Stomach (tissue), 19 donors: ENCODE measurements at places on chromosomes 12 and 14. TPM values are rescaled to one million over a fixed set of nuclear protein-coding genes. Genes with fewer than 3 reads are reported as not detected.

ACSS3 gene
- 28.5 TPM for total RNA-seq

GRCh38 chr12:19245106-19245505 is 115.6 kb downstream of the PLEKHA5 start:
- no peak for DNase-seq

ZFHX2 gene
- total RNA-seq, result under 0.01 TPM

- DNase-seq, result no peak
These were observed 132.2 kb downstream of the FSCB start for GRCh38 chr14:44374906-44375305.

MYL2 gene
- not detected for total RNA-seq

NXPH4 gene
- not detected for total RNA-seq

PSME1 gene
- 129 TPM for total RNA-seq

GRCh38 chr14:35401422-35402265 is 2.9 kb downstream of the NFKBIA start:
- no peak for DNase-seq

PHC1 gene
- total RNA-seq, result 4.3 TPM

STON2 gene
- total RNA-seq, result 50.2 TPM

DNA sequence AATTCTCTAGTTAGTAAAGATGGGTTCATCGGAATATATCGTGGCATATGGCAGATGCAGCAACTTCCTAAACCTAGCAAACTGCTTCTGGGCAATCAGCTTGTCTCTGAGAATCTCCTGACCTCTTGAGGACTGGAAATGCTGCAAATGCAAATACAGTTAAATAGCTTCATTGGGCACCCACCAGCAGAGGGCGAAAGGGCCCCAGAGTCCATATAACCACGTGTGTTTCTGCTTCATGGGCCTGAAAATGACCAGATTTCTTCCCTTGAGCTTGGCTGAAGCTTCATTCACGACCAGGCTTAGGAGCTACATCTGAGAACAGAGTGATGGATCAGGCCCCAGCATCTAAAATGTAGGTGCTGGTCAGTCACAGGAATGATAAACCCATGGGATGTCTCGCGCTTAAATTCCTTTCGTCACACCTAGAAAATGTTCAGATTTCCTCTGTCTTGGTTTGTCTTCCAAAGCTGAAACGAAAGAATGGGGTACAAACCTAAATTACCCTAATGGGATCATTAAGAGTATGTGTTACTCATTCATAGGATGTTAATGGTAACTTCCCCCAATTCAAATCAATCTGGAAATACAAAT is 1482.5 kb upstream of the TMEM132C start:
- peak; percentile 72 for DNase-seq

DNA sequence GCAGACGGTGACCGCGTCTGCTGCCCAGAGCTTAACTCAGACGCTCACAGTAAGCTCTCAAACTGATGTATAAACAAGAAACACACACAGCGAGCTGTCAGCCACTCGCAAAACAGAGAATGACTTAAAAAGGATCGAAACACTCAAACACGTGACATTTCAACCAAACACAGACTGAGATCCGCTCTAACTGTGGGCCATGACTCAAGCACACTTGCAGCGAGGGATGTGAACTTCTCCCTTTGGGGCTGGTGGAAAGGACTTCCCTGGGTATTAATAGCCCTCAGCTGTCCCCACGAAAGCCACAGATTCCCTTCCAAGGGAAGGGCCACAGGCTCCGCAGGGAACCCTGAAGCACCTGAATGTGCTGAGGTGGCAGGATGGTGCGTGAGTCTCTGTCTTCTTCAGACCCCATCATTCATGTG is 29.1 kb downstream of the CCDC88C start:
- DNase-seq, result no peak

- no peak for DNase-seq
These were observed 105.5 kb downstream of the GXYLT1 start for GRCh38 chr12:42039176-42039575.

- DNase-seq, result no peak
These were observed 266.7 kb downstream of the ALG10 start for GRCh38 chr12:34288963-34289345.

PUS7L gene
- 60.5 TPM for total RNA-seq

DNA sequence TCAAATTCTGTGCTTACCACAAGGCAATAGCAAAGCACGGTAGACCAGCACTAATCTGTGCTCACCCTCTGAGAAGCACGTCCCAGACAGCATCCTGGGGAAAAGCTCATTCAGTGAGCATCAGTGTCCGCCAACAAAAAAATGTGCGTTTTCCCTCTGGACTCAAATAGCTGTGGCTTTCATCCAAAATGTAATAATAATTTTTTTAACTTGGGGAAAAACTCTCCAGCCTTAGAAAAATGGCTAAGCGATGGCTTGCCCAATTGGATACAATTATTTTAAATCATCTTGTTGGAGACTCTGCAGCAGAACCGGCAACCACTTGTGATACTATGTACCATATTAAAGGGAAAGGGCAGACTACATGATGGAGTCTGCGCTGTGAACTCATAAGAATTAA is 1.1 kb upstream of the KRT77 start:
- DNase-seq, result peak; percentile 30

GRCh38 chr12:88896958-88897357 is 316.7 kb upstream of the KITLG start:
- peak; percentile 12 for DNase-seq

- no peak for DNase-seq
These were observed 52.6 kb upstream of the NID2 start for GRCh38 chr14:52121441-52121840.

DNA sequence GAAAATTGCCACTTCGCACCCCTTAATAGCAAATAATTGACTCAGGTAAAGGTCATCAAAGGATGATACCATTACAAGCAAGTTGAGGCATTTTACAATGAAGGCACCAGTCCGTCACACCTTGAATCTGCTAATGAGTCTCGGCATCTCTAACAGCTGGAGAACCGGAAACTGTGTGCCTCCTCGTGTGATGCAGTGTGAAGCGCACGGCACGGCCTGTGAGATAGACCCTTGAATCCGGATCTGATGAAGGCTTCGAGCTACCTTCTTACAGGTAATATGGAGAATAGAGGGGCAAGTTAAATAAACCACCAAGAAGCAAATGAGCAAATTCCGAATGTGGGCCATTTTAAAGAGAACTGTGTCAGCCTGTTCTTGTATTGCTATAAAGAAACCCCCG is 19.8 kb upstream of the TUBA1A start:
- no peak for DNase-seq

DNA sequence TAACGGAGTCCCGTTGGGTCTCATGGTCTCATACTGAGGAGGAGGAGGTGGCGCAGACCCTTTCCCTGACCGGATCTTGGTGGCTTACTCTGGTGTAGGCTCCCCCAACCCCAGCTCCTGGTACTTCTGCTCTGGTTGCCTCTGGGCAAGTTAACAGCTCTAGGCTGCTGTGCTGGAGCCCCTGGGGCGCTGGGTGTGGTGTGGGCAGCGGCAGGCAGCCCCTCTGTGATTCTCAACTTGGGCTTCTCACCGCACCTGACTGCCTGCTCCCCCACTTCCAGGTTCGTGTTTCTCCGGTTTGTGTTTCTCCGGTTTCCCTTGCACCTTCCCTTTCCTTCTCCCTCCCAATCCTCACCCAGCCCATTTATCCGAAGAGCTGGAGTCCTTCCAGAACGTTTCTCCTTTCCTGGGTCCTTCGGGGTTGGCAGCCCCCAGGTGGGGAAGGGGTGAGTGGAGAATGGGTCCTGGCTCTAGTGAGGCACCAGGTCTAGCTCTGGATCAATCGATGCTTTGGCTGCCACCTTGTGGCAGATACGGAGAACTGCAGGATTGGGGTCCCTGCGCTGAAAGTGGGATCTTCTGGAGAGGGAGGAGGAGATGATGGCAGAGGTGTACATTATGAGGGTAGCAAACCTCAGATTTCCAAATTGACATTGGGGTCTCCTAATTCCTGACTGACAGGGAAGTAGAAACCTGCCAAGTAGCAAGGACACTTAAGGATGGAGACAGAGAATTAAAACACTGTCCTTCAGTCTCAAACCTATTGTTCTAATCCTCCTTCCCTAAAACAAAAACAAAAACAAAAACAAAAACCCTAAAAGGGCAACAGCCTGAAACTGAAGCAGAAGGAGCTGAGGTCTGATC is 8.3 kb downstream of the CISTR start:
- DNase-seq, result peak; percentile 85

GRCh38 chr12:51621156-51621922 is 30.3 kb downstream of the SCN8A start:
- DNase-seq, result no peak

- no peak for DNase-seq
These were observed 890.1 kb downstream of the GALC start for GRCh38 chr14:87102811-87103378.
